NCI-H1436 (cell line): ENCODE measurements at places on chromosomes 6 and 20.

- no peak for DNase-seq
Observed at GRCh38 chr20:48831718-48832404, 4.1 kb upstream of the PREX1 start.

DNA sequence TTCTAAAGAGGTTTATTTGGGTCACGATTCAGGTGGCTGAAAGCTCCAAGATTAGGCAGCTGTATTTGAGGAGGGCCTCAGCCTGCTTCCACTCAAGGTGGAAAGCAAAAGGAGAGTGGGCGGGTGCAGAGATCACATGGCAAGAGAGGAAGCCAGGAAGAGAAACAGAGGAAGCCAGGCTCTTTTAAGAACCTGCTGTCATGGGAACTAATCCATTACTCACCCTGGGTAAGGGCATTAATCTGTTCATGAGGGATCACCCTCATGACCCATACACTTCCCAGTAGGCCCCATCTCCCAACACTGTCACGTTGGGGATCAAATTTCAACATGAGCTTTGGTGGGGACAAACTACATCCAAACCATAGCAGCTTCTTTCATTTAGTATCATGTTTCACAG lies 53.9 kb downstream of the DHX35 start:
- DNase-seq, result no peak

GRCh38 chr6:13813026-13813425 lies 1.3 kb downstream of the MCUR1 start:
- DNase-seq, result no peak

- no peak for DNase-seq
Observed at GRCh38 chr6:73579851-73580246, 59.0 kb upstream of the EEF1A1 start.

- no peak for DNase-seq
Observed at GRCh38 chr6:26552640-26553188, 14.5 kb downstream of the HMGN4 start.

DNA sequence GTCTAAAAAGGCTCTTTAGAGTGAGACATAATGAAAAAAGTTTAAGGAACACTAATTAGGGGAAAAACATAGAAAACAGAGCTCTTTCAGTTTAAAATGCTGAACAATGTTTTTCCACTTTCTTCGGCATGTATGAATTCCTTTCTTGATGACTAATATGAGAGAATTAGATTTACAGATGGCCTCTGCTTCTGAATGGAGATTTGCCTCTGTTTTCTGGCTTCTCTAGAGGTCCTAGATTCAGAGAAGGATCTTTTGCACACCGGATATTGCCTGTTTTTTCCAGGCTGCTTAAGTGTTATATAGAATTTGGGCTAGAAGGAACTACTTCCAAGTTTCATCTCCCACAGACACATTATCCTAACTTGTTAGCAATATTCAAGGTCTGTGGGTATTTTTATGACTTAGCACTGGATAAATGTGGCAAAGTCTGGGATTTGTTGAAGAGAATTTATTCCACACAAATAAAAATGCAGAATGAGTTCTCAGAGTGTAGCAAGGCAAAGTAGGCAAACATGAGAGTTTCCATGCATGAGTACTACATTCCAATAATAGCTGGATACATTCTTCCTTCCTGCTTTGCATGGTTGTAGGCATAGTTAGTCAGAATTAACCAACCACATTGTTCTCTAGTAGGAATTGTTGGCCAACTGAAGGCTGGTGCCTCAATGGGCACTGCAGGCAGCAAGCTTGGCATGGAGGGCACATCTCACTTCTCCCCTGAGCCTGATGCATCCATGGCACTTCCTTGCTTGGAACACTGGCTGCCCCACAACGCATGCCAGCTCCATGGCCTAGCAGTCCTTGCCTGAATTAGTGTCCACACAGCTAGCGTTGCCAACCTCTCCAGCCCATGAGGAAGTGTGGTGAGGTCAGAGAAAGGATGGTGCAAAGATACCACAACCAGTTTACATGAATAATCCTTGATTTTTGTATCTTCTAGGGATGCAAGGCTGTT lies 224.2 kb downstream of the CLIC5 start:
- DNase-seq, result no peak

- no peak for DNase-seq
Observed at GRCh38 chr20:32582659-32583580, 2.2 kb downstream of the NOL4L start.

GRCh38 chr6:131061041-131061750 lies 1.8 kb downstream of the EPB41L2 start:
- DNase-seq, result no peak

GRCh38 chr6:31037169-31037568 lies 26.9 kb downstream of the MUC22 start:
- DNase-seq, result no peak

DNA sequence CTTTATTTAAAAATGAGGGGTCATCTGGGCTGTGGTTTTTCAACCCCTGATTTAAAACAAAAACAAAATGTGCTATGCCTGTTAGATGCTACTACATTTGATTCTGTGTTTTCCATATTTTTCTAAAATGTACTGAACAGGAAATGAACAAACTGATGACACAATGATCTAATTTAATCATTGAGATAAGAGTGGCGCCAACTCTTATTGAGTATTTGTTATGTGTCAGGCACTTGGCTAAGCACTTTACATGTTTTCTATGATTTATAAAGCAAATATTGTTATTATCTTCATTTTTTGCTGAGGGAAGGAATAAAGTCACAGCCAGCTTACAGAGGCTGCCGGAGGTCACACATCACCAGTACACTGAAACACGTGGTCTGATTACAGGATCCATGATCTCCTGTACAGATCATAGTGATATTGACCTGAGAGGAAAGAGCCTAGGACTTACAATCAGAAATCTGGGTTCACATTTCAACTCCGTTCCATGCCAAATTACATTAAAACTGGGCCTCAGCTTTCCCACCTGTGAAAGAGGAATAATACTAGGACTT lies 166.7 kb downstream of the ESR1 start:
- DNase-seq, result no peak

GRCh38 chr6:14269436-14269835 lies 151.9 kb downstream of the CD83 start:
- DNase-seq, result no peak

DNA sequence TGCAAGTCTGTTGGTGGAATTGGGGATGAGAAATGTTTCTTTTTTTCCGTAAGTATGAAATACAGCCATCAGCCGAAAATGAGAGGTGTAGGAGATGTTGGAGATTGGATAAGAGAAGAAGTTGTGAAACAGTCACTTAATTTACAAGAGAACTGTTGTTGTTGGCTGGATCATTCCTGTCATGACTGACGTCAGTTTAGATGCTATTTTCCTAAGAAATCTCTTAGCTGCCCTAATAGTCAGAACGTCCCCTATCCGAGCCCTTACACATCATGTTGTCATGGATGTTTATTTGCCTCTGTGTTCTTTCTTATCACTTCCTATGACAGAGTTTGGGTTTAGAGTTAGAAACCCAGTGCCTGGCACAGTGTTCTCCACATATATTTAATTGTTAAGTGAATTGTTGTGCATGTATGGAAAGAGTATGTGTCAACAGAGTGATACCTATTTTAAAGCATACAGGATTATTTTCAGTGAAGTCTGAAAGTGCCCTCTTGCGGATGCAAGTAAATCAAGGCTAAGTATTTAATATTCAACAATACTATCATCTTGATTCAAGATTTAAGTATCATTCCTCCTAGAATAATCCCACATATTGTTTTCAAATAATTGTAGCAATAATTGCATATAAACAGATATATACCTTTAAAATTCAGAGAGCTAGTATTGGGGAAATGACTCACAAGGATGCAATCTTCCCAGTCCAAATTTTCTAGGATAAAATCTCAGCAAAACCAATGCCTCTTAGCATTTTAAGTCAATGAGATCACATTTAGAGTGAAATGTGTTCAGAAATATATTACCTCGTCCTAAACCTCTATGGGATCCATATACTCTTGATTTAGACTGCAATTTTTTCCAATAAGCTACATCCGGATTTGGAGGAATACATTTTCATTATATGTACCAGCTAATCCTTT lies 309.9 kb upstream of the NOX3 start:
- DNase-seq, result no peak

- DNase-seq, result no peak
Observed at GRCh38 chr20:18288749-18289267, 481 bp downstream of the ZNF133 start.

DNA sequence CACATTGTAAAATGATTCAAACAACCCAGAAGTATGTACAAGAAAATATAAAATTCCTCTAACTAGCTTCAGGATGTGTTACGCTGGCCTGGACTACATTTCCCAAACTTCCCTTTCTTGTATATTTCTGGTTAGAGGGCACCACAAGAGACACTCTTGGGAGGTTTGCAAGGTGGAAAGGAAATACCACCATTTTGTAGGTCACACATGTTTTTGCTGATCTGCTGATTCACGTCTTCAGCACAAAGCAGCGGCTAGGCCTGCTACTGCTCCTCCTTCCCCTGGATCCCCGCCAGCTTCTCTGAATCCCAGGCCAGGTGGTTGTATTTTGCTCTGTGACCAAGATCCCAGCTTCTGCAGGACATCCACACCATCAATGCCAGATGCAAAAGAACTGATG lies 104.2 kb downstream of the AGPAT4 start:
- DNase-seq, result no peak

- DNase-seq, result no peak
Observed at GRCh38 chr6:170130201-170130621, 160.7 kb downstream of the DLL1 start.

GRCh38 chr6:34182751-34183531 lies 37.1 kb upstream of the GRM4 start:
- DNase-seq, result no peak

DNA sequence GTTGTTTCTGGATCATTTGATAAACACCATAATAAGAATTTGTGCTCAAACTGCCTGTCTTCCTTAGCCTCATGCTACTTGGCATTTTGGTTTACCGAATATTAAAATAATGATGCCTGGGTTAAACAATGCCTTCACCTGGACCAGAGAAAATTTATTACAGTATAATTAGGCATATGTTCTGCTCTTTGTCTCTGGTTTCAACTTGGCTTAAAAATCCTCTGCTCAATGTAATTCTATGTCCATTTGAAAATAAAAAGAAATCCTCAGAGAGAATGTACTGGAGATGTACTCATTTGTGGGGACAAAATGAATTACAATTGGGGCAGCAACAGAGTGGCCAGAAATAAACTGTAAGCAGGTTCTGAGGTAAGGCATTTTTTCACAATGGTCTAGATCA lies 95.0 kb downstream of the DST start:
- DNase-seq, result no peak

GRCh38 chr6:26321005-26321404 lies 44.0 kb upstream of the BTN3A2 start:
- no peak for DNase-seq

DNA sequence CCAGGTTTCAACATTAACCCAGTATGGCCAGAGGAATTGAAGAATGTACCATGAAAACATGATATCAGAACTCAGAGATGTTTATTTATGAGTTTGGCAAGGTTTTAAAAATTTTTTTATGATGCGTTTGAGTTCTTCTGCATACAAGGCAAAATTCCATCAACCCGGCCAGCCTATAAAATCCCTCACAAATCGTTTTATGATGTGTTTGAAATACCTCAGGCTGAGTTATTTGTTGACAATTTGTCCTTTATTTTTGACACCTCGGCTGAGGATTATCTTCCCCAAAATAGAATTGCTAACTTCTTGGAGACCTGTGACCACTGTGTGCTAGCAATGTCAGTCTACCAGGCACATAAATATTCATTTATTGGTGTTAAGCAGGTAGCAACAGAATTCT lies 91.9 kb upstream of the SLC24A3 start:
- no peak for DNase-seq

DNA sequence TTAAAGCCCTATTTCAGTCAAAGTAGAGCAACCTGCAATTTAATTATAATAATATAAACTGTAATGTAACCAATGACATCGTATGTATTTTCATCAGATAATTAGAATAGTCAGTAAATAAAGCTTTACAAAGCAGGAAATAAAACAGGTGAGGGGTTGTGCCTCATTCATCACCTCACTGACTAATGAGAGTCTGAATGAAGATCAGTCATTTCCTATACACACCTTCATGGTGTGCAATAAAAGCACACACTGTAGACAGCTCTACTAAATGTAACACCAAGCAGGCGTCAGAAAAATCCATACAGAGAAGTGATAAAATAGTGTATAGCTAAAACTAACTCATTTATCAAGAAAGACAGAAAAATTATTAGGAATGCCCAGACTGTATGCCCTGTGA lies 105.9 kb downstream of the MAN1A1 start:
- no peak for DNase-seq

DNA sequence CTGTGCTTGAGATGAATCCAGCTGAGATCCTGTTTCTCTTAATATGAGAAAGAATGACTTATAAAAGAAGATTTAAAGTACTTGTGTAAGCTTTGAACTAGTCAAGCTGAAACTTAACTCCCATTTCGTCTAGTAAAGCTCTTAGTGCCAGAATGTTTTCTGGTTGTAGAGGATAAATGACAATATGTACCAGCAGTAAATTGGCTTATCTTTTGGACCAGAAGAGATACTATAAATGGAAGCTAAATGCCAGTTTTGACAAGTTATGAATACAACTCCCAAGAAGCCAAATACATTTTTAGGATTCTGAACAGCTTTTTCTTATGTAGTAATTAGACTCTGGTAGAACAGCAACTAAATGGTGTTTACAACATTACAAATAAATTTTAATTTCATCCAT lies 608.7 kb downstream of the EYS start:
- no peak for DNase-seq

DNA sequence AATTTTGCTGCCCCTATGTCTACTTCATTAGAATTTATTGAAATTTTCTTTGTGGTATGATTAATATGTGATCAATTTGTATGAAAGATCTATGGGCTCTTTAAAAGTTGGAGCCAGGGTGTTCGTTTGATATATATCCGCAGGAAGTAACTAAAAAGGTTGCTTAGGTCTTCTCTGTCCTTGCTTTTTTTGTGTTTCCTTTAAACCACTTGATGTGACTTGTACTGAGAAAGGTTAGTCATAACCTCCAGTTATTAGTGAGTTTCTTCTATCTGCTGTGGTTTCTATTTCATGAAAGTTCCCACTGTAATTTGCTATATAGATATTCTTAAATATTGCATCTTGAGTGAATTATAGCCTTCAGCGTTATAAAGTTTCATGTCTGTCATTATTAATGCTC lies 585.3 kb upstream of the ARID1B start:
- no peak for DNase-seq

- no peak for DNase-seq
Observed at GRCh38 chr6:159890792-159891191, at the start of gene MAS1. TSS of gene MAS1 (plus strand) at chr6:159890988. CDS start at chr6:159906956, 15,968 bp downstream.

- no peak for DNase-seq
Observed at GRCh38 chr20:9103955-9104354, 35.1 kb downstream of the PLCB4 start.
